ENCODE measurements at places on chromosomes 12 and 14. TPM values are rescaled to one million over a fixed set of nuclear protein-coding genes. Genes with fewer than 3 reads are reported as not detected.

- peak; percentile 83 for DNase-seq
Observed at GRCh38 chr12:6843118-6843902, 2.6 kb downstream of the GNB3 start.

DNA sequence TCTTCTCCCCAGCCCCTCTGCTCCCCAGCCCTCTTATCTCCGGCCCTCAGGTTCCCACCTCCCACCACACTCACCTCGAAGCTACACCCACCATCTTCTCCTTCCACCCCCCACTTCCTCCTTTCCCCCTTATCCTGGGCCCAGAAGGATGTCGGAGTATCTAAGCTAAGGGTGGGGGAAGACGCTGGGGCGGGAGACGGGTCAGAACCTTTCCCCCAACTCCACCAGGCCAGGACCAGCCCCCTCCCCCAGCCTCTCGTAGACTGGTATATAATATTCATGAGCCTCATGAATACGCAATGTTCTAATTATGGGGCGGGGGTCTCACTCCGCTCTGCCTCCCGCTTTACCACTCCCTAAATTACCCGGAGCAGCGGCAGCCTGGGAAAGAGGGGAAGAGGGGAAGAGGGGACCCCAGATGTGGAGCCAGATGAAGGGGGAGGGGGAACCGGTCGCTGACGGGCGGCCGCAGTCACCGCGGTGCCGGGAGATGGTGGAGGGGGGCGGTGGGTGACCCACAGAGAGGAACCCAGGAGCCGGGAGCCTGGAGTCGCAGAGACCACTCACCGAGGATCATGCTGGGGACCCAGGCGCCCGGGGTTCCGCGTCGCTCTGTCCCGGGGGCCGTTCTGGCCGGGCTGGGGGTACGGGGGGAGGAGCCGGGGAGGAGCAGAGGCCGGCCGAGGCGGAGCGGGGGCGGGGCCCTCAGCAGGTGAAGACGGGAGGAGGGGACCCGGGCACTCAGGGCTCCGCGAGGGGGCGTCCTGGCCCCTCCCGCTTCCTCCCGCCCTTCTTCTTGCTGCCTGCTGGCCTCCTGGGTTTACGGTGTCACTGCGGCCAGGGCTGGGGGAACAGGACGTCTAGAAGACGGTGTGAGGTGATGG lies 6.4 kb upstream of the ZNF385A start:
- peak; percentile 94 for DNase-seq

DNA sequence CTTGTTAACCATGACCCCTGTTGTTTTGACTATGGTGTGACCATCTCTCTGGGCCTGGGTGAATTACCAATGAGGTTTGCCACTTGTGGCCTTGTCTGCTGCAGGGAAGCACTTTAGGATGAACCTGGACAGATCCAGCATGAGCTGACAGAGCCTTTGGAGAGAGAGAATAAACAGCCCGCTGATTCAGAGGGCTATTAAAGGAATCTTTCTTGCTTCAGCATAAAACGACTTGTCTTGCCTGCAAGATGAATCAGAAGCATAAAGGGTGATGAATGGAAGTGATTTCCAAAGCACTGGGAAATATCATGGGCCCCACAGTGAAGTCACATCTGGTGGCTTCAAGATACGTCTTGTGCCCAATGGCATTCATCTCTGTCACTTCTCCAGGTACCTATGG lies 69.0 kb upstream of the WSCD2 start:
- no peak for DNase-seq

GRCh38 chr14:36973806-36974442 lies 198.5 kb downstream of the SLC25A21 start:
- no peak for DNase-seq

- DNase-seq: peak; percentile 57
Observed at GRCh38 chr12:74317078-74317601, 220.5 kb upstream of the ATXN7L3B start.

GRCh38 chr14:101889898-101890297 lies 74.5 kb upstream of the DYNC1H1 start:
- no peak for DNase-seq

DNA sequence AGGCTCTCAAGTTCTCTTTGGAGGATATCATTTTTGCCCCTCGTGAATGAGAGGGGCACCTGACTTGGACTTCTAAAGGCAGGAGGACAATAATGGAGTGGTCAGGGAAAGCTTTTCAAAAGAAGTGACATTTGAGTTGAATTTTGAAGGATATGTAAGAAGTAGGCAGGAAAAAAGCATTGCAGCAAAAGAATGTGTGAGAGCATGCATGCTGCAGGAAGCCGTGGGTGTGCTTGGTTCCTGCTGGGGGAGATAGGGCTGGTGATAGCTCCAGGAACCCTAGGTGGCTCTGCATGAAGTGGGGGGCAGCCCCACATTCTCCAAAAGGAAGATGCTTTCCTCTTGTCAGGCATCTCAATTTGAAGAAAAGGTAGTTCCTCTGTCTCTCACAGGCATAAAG lies 23.1 kb downstream of the ACVR1B start:
- DNase-seq: no peak

GRCh38 chr12:42742716-42743115 lies 153.2 kb upstream of the PRICKLE1 start:
- DNase-seq: no peak

DNA sequence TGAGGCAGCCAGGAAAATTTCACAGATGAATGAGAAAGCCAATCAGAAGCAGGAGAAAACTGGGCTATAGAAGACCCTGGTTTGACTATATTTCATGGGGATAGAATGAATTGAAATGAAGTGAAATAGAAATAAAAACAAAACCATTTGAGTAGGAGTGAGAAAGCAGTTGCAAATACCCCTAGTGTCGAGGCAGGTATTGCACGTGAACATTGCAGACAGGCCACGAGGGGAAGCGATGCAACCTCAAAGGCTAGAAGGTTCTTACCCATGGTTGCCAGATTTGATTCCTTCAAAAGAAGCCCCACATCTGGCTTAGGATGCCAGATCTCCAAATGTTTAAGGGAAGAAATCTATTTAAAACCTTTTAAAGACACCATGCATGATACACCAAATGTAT lies 648.9 kb downstream of the VRK1 start:
- no peak for DNase-seq

GRCh38 chr14:83556746-83557453 lies 1973.0 kb upstream of the FLRT2 start:
- no peak for DNase-seq

DNA sequence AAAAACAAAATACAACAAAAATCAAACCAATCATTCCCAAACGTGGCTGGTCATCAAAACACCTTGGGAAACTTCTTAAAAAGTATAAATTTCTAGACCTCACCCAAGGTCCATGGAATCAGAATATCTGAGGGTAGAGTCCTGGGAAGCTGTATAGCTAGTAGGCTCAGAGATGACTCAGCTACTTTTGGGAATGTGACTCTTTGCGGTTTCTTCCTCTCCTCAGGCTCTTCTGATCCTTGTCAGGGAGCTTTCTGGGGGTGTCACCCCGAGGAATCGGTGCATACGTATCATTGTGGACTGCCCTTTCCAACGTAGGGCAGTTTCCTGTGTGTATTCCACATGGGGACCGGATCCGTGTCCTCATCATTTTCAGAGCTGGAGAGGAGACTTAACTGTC lies 14.8 kb downstream of the JDP2 start:
- DNase-seq: no peak

- peak; percentile 29 for DNase-seq
Observed at GRCh38 chr14:65940056-65940735, 527.7 kb downstream of the FUT8 start.

DNA sequence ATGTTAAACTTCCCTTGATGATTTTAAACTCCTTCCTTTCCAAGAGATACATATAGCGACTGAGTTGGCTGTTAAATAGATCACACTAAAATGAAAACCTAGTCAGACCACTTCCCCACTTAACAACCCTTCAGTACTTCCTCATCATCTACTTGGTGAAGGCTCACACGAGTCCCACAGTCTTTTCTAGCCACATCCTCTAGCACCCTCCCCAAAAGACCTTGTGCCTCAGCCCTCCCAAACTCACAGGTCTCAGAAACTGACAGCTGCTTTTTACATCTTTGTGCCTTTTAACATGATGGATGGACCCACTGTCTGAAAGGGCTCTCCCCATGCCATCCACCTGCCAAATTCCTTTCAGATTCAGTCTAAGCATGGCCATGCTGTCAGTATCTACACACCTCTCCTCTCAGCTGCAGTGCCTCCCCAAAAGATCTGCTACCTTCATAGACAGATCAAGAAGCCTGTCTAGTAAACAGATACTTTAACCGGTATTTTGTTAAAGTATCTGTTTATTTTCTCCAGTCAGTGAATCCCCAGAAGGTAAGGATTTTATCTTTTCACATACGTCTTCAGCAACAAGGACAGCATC lies 65.1 kb upstream of the GPHB5 start:
- no peak for DNase-seq

The NKX2-1 gene
- not detected for total RNA-seq

The NCKAP5L gene
- 27.7 TPM for total RNA-seq

The POTEM gene
- not detected for total RNA-seq

The GNPTAB gene
- total RNA-seq: 42.8 TPM
